ENCODE measurements at places on chromosomes 7 and 10.

DNA sequence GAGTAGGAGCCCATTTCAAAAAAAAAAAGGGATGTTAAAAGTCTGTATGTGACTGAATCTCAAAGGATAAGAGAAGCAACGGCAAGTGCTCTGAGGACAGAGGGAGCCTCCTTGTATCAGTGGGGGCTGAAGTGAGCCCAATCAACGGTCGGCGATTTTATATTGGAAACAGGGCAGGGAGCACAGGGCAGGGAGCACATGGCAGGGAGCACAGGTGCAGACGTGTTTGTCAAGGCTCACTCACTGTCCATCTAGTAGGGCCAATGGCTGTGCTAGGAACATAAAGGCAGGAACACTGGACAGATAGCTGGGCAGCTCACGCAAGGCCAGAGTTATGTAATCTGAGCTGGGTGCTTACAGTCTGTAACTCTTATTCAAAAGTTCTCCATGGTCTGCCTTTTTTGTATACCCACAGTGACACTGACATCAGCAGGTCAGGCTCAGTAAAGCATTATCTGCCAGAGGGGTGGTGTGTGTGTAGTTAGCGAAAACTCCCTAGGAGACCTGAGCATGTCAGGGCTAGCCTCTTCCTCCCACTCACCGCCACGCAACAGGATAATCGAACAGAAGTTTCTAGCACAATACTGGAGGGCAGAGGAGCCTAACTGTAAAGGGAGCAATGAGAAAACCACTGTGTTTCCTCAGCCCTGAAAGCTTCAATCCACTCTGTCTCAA is 15.4 kb downstream of the AKR1B1 start:
- no peak for DNase-seq

GRCh38 chr10:6918305-6918704 is 338.2 kb upstream of the PRKCQ start:
- DNase-seq = peak; percentile 10

GRCh38 chr7:4830176-4830575 is 31.7 kb downstream of the PAPOLB start:
- DNase-seq = no peak

DNA sequence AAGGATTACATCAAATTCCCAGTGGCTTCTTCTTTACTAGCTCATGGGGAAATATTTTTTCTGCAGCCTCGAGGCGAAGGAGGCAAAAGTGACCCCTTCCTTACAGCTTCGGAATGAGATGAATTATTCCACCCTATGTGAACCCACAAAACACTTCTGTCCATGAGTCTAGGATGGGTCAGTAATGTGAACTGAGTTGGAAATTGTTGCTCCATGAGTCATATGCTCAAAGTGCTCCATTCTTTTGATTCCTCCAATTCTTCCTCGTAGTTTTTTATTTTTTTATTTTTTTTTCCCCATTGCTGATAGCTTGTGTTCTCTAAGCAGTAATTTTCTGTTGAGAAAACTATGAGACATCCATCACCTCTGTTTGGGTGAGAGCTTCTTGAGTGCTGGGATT is 31.7 kb upstream of the FAM204A start:
- DNase-seq = no peak

- no peak for DNase-seq
Measured at GRCh38 chr7:138370956-138371355, 89.1 kb upstream of the TRIM24 start.

DNA sequence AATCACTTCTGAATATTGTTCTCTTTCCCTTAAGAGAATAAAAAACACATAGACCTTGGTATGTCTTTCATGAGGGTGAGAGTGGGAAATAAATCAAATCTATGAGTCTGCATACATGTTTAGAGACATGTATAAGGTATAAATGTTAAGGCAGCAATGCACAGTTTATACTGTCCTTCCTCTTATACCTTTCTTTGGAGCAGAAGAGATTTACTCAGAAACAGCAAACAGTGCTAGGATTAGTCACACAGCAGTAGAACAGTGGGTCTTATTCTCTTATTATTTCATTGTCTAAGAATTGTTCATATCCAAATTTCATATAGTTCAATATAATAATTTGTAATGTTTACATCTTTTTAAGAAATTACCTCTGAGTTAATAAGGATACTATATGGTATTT is 126.7 kb upstream of the TMEM196 start:
- no peak for DNase-seq

Measured in amygdala (tissue), 56 donors.